ENCODE measurements at places on chromosomes 5 and 9.
A peak's percentile ranks its signal among the peaks of the same experiment; 100 is the strongest.

GRCh38 chr5:54895816-54896341, 89.5 kb downstream of the ESM1 start:
- DNase-seq: peak; percentile 34

GRCh38 chr5:14337593-14337992, 194.5 kb downstream of the TRIO start:
- no peak for DNase-seq

GRCh38 chr9:68980341-68980914, 33.5 kb downstream of the PRKACG start:
- DNase-seq: no peak

- no peak for DNase-seq
Observed at GRCh38 chr5:169763376-169764017, 126.4 kb downstream of the DOCK2 start.

GRCh38 chr5:32127711-32128110, 46.4 kb downstream of the GOLPH3 start:
- DNase-seq: no peak

DNA sequence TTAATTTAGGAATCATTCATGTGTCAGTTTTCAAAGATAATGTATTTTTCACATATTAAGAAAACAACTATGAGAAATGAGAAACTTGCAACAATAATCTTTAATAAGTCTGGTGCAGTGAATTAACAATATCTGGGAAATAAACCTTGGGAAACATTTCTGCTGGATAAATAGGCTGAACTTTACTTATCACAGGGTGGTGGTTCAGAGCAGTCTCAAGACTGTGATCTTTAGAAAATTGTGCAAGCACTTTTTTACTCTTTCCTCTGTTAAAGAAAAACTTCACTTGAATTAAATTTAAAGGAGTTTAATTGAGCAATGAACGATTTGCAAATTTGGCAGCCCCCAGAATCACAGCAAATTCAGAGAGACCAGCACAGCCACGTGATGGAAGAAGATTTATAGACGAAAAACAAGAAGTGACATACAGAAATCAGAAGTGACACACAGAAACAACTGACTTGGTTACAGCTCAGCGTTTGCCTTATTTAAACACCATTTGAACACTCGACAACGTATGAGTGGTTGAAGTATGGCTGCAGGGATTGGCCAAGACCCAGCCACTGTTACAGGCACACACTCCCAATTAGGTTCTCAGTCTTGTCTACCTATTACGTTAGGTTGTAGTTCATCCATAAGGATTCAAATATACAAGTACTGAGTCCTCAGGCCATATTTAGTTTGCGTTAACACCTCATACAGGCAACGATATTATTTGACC, 631.9 kb downstream of the SLCO4C1 start:
- no peak for DNase-seq

DNA sequence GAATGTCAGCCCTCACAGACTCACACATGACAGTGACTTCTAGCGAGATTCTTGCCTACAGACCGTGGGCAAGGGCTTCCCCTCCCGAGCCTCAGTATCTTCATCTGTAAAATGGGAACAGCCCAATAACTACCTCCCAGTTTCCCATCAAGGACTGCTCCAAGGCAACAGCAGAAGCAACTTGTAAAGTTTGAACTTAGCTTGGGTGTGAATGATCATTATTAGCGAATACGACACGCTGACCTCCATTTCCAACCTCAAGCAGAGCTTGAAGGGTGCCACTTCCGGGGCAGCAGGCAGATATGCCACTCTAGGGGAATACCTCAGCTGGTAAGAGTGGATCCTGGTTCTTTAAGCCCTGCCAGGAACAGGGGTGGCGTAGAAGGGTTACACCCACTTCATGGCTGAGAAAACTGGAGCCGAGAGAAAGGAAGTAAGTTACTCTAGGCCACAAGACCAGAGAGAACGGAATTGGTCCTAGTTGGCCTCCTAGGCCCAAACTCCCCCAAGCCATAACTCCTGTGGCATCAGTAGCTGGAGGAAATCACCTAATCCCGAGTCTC, 2.0 kb downstream of the RNF44 start:
- no peak for DNase-seq

DNA sequence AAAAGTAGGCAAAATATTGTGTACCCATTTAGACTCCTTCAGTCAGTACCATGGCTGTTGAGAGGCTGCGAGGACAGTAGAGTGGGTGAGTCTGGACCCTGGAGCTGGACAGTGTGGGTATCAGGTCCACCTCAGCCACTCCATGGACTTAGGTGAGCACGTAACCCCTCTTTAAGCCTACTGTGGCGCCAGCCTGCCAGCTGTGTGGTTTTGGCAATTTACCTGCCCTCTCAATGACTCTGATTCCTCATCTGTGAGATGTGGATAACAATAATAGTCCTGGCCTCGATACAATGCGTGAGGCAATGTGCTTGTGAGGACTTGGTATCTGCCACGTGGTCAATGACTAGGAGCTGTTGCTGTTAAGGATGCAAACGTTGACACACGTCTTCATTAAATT, 17.9 kb downstream of the SLC1A3 start:
- DNase-seq: no peak

DNA sequence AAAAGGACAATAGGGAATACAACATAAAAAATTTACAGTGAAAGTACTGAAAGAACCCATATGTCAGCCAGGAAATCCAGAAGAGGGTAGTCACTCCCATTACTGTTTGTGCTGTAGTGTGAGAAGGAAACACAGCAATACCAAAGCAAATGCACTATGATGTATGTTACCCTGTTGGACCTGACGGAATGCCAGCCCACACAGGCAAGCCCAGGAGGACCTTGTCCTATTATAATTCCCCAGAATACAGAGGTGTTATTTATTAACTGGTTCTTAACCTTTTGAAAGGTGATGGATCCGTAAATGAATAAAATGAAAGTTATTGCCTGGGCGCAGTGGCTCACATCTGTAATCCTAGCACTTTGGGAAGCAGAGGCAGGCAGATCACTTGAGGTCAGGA, 79.0 kb downstream of the GDA start:
- no peak for DNase-seq

- DNase-seq: no peak
Observed at GRCh38 chr5:174516741-174517140, 207.6 kb upstream of the MSX2 start.

GRCh38 chr9:34479431-34479866, 20.8 kb downstream of the DNAI1 start:
- no peak for DNase-seq

DNA sequence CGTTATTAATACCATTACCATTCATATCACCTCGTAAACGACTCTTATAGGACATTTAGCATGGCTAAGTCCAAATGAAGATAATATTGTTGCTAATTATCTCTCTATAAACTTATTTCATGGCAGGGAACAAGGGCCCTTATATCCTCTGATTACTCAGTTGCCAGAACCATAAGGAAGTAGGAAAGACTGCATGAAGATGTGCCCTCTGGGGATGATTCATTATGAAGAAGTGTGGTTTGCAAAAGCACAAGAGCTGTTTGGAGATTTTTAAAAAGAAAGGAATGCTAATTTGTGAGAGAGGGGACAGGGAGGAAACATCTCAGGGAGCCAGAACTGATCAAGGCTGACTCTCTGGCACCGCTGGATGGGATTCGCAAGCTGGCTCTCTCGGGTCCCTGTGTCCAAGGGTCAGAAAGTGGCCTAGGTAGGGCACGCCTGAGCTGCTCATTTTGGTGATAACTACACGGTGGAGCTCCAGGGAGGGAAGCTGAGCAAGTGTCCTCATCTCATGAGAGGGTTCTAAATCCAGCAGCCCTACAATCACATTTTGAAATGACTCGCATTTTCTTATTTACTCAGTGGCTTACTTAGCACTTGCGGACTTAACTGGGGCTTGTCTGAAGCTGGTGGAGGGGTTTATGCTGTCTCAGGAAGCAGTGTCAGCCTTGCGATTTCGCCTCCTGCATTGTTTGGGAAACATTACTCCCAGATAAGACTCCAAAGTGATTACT, 136.8 kb downstream of the C5orf15 start:
- no peak for DNase-seq

DNA sequence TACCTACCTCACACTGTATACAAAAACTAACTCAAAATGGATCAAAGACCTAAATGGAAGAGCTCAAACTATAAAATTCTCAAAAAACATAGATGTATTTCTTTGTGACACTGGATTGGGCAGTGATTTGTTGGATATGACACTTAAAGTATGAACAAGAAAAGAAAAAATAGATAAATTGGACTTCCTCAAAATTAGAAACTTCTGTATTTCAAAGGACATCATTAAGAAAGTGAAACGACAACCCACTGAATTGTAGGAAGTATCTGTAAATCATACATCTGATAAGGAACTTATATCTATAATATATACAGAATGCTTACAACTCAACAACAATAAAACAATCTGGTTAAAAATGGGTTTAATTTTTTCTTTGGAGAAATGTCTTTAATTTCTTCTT, 96.7 kb downstream of the NRG2 start:
- DNase-seq: no peak

DNA sequence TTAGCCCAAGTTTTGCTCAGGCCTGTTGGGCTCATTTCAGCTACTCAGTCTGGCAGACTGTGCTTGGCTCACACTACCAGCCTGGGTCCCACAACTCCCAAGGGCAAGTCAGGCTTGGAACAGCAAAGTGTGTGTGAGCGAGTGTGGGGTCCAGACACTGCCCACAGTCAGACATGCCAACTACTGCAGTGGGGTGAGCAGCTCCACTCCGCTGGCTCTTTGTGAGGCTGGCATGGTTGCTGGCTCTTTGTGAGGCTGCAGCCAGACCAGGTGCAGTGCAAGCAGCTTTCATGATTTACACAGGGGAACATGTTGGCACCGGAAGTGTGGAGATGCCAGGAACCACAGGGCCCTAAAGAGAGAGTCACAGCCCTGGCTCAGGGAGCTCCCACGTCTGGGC, 606.7 kb upstream of the FAM174A start:
- DNase-seq: no peak

DNA sequence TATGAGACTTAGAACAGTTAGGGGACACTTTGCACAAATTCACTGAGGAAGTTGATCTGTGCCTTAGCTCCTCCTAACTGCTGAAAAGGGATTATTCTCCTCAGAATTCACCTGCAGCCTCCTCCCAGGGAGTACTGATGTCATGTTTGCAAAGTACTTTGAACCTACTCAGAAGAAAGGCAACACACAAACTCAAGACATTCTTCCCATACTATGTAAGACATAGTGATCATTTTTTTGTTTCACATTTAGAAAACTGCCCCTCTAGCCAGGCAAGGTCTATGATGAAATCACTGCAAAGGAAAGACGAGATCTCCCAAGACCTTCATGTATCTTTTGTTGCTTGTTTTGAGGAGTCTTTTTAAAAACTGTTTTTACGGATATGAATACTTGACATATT, 10.6 kb upstream of the VLDLR start:
- DNase-seq: no peak

DNA sequence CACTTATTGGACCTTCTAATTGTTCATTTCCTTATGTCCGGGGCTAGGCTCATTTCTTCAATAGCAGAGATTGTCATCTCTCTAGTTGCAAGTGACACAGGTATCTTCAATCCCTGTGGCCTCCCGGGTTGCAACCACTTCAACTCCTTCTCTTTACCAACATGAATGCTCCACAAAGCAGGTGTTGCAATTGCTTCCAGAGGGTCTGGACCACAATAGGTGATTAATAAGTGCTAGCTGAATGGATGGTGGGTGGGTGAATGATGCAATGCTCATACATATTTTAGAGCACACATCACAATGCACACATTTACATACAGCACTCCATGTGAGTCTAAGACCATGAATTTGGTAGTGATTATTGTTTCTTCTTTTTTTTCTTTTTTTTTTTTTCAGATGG, 2.6 kb downstream of the CEMIP2 start:
- DNase-seq: no peak
